ENCODE measurements at places on chromosomes 6 and 20.

DNA sequence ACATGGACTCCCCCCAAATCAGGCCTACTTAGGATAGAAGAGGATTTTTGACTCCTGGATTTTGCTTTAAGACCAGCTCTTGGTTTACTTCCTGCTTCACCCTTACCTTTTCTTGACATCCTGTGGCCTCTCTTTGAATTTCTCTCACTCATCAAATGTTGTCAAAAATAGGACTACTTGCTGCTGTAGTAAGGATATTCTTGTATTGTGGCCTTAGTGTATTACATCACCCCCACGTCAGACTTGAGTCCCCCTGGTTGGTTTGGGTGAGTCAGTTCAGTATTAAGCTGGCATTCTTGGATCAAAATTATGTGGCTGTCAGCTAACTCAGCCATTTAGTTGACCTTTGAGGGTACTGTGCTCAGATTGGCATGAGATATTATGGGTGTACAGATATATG is 1.1 kb downstream of the TPX2 start:
- peaks cover 3% of the 10 kb centered on the region for H3K4me1 ChIP-seq
- H3K4me3 ChIP-seq = no peak overlapping the region
- no peak overlapping the region for H3K27ac ChIP-seq
- peak; percentile 37 for DNase-seq
- H3K36me3 ChIP-seq = peaks cover 17% of the 10 kb centered on the region
- H3K27me3 ChIP-seq = no peaks in the 10 kb centered on the region

GRCh38 chr6:121593011-121593641 is 157.7 kb downstream of the GJA1 start:
- DNase-seq = no peak
- no peak overlapping the region for H3K4me3 ChIP-seq
- H3K27ac ChIP-seq = no peak overlapping the region
- no peaks in the 10 kb centered on the region for H3K36me3 ChIP-seq

DNA sequence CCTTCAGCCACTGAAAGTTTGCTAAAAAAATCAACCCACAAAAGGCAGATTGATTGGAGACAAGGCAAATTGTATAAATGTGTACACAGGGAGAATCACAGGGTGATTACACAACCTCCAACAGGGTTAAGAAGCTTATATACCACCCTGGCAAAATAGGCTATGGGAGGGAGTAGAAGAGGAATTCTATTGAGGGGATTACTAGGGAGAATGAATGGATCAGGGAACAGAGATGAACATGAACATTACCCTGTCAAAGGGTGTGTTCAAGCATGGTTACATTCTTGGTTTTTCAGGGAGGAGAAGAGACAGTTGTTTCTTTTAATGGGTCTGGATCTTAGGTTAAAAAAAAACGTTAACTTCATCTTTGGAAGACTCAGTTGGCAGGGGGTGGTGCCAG is 5.1 kb upstream of the MRS2 start:
- no peak overlapping the region for H3K27ac ChIP-seq
- DNase-seq = no peak
- H3K27me3 ChIP-seq = peaks cover 29% of the 10 kb centered on the region
- no peaks in the 10 kb centered on the region for H3K36me3 ChIP-seq
- no peak overlapping the region for H3K4me3 ChIP-seq

- no peak overlapping the region for H3K4me3 ChIP-seq
- DNase-seq = no peak
- peaks cover 49% of the 10 kb centered on the region for H3K36me3 ChIP-seq
- H3K27ac ChIP-seq = no peak overlapping the region
- peaks cover 23% of the 10 kb centered on the region for H3K4me1 ChIP-seq
- H3K27me3 ChIP-seq = no peaks in the 10 kb centered on the region
Measured at GRCh38 chr6:122454673-122455072, 16.9 kb downstream of the SERINC1 start.

GRCh38 chr6:89122625-89123024 is 4.8 kb upstream of the SRSF12 start:
- no peak overlapping the region for H3K4me3 ChIP-seq
- no peak overlapping the region for H3K27ac ChIP-seq
- H3K4me1 ChIP-seq = no peaks in the 10 kb centered on the region

GRCh38 chr6:3542032-3542640 is 85.3 kb upstream of the SLC22A23 start:
- H3K4me1 ChIP-seq = no peaks in the 10 kb centered on the region
- no peak for DNase-seq
- no peaks in the 10 kb centered on the region for H3K36me3 ChIP-seq
- H3K4me3 ChIP-seq = no peak overlapping the region
- H3K27me3 ChIP-seq = peaks cover 9% of the 10 kb centered on the region

DNA sequence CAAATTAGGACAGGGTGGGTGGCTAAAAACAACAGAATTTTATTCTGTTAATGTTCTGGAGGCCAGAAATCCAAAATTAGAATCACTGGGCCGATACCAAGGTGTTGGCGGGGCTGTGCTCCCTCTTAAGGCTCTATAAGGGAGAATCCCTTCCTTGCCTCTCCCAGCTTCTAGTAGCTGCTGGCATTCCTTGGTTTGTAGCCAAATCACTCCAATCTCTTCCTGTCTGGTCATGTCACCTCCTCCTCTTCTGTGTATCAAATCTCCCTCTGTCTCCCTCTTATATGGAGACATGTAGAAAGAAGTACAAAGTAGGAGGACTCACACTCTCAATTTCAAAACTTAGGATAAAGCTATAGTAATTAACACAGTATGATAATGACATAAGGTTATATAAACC is 102.9 kb upstream of the SIRPA start:
- no peak overlapping the region for H3K4me3 ChIP-seq
- no peak for DNase-seq
- peaks cover 30% of the 10 kb centered on the region for H3K27me3 ChIP-seq
- no peak overlapping the region for H3K27ac ChIP-seq
- H3K4me1 ChIP-seq = no peaks in the 10 kb centered on the region

GRCh38 chr6:113340371-113340770 is 516.8 kb upstream of the MARCKS start:
- no peaks in the 10 kb centered on the region for H3K4me1 ChIP-seq
- H3K27ac ChIP-seq = no peak overlapping the region
- no peaks in the 10 kb centered on the region for H3K27me3 ChIP-seq
- H3K4me3 ChIP-seq = no peak overlapping the region
- H3K36me3 ChIP-seq = no peaks in the 10 kb centered on the region
- no peak for DNase-seq

- H3K36me3 ChIP-seq = no peaks in the 10 kb centered on the region
- H3K4me1 ChIP-seq = no peaks in the 10 kb centered on the region
- no peak for DNase-seq
- no peak overlapping the region for H3K4me3 ChIP-seq
- no peaks in the 10 kb centered on the region for H3K27me3 ChIP-seq
Measured at GRCh38 chr6:35087361-35088280, 53.5 kb downstream of the TCP11 start.

- H3K4me1 ChIP-seq = peaks cover 6% of the 10 kb centered on the region
- peak overlapping the region; percentile 62 for H3K27ac ChIP-seq
- peaks cover 8% of the 10 kb centered on the region for H3K27me3 ChIP-seq
- no peak for DNase-seq
Measured at GRCh38 chr20:63518946-63519667, 1.5 kb upstream of the PPDPF start.

- H3K27me3 ChIP-seq = peaks cover 23% of the 10 kb centered on the region
- H3K4me1 ChIP-seq = peaks cover 4% of the 10 kb centered on the region
- no peaks in the 10 kb centered on the region for H3K36me3 ChIP-seq
- no peak for DNase-seq
- no peak overlapping the region for H3K27ac ChIP-seq
Measured at GRCh38 chr6:43699564-43700186, 12.1 kb upstream of the MRPS18A start.

DNA sequence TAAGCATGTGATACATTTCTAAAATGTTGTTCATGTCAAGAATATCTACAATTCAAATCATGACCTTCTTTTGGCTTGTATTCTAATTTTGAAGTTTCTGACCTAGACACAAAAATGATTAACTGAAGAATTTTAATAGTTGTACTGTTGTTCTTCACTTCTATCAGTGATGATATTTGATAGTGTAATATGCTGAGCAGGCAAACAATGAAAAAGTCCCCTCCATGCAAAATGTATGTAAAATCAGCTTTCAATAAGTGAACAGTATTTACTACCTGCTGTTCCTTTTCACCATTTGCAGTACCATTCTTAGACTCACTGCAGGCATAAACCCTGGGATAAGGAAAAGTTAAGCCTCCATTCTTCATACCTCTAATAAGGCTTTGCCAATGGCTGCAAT is 201.5 kb downstream of the LAMA2 start:
- no peak overlapping the region for H3K27ac ChIP-seq
- H3K4me3 ChIP-seq = no peak overlapping the region
- H3K36me3 ChIP-seq = no peaks in the 10 kb centered on the region
- no peaks in the 10 kb centered on the region for H3K4me1 ChIP-seq
- no peak for DNase-seq

- no peak overlapping the region for H3K27ac ChIP-seq
- no peaks in the 10 kb centered on the region for H3K36me3 ChIP-seq
Measured at GRCh38 chr6:141744971-141745370, 387.8 kb upstream of the GJE1 start.

DNA sequence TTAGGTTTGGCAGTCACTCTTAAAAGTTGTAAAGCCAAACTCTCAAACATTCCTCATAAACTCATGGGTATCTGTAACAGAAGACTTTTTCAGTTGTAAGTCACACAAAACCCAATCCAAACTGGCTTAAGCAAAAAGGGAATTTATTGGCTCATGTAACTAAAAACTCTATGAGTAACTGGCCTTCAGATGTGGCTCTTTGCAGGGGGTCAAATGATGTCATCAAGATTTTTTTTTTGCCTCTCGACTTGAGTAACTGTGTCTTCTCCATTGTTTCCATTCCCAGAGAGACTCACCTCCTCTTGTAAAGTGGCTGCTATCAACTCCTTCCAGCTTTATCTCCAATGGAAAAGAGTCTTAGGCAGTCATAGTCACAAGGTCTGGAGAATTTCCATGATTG is 645.0 kb downstream of the DHX35 start:
- H3K4me3 ChIP-seq = no peak overlapping the region
- H3K4me1 ChIP-seq = no peaks in the 10 kb centered on the region
- DNase-seq = no peak
- H3K27me3 ChIP-seq = no peaks in the 10 kb centered on the region

DNA sequence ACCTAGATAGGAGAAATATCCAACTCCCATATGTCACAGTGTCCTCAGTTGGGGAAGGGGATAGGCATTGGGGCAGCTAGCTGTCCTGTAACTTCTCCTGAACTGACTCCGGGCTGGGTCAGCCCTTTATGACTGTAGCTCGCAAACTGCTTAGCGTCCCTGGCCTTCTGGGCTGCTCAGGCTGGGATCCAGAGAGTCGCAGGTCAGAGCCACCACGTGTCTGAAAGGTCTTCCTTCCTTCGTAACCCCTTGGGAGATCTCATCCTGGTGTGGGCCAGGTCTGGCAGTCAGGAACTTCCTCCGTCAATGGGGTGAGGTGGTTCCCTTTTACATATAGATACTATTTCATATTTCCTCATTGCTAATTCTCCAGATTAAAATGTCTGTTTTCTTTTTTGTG is 28.8 kb upstream of the HINT3 start:
- H3K36me3 ChIP-seq = peaks cover 60% of the 10 kb centered on the region
- no peak overlapping the region for H3K27ac ChIP-seq
- no peak overlapping the region for H3K4me3 ChIP-seq

GRCh38 chr6:3910106-3910663 is 61.0 kb downstream of the FAM50B start:
- H3K27me3 ChIP-seq = peaks cover 70% of the 10 kb centered on the region
- DNase-seq = no peak
- no peak overlapping the region for H3K4me3 ChIP-seq
- no peak overlapping the region for H3K27ac ChIP-seq
- H3K36me3 ChIP-seq = no peaks in the 10 kb centered on the region

DNA sequence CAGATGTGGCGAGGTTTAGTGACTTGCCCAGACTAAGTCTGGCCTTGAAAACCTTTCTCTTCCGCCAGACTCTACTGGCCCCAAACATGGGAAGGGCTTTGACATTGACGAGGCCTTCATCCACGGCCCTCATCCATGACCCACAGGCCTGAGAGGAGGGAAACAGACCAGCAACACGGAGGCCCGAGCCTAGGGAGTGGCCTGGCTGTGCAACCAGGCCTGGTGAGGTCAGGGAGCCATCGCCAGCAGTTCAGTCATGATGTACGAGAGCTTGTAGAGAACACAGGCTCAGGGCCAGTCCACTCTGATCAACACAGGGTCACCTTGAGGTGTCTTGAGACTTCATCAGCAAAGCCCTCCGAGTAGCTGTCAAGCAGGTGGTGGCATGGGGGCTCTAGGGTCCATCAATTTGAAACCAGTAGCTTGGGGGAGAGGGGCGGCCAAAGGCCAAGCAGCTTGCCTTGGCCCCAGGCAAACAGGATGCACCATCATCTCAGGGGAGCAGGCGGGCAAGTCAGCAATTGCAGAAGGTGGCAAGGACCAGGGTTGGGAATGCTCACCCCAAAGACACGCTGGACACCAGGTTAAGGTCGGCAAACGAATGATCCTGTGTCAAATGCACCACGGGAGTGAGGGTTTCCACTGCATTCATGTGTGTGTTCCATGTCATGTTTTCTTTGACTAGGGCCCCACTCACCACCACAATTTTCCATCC is 36.1 kb downstream of the GFOD1 start:
- DNase-seq = no peak
- H3K36me3 ChIP-seq = no peaks in the 10 kb centered on the region
- H3K4me1 ChIP-seq = peaks cover 41% of the 10 kb centered on the region
- no peak overlapping the region for H3K4me3 ChIP-seq

DNA sequence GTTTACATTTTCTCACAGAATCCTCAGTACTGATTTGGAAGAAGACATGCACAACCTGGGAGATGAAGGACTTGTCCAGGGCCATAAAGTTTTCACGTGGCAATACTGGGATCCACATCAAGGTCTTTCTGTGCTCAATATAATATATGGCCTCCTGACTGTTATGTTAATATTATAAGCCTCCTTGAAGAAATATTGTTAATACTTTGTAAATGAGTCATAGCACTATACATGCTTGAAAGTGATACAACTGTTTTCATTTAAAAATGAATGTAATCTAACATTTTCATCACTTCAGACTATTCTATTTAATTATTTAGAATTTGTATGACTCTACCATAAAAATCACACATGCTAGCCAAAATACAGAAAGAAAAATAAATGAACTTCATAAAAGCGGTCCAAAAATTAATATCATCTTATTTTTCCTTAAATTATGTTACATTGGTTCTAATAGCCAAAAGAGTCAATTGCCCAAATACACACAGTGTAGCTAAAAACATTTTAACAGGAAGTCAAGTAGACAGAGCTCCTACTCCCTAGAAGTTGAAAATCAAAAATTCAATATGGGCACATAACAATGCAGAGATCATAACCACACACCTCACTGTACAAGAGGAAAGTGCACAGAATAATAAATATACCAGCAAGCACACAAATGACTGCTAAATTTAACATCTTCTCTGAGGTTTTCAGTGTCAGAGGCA is 188.0 kb upstream of the HDDC2 start:
- no peaks in the 10 kb centered on the region for H3K4me1 ChIP-seq
- DNase-seq = no peak
- no peak overlapping the region for H3K4me3 ChIP-seq
- no peaks in the 10 kb centered on the region for H3K27me3 ChIP-seq

DNA sequence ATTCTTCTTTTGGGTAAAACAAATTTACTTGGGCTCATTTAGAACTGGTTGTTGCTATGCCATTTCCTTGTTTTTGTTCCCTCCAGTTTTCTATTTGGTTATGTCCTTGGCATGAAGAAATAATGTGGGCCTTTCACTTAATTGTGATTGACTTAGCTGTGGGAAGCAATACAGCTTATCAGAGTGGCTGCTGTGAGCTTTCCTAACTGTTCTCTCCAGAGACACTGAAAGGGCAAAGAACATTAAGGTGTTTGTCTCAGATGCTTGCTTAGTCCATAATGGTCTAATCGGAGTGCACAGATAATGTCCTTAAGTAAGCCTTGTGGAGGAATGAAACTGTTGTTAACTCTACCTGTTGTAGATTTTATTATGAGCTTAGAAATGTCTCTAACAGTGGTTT is 56.6 kb downstream of the SH3BGRL2 start:
- no peak for DNase-seq
- no peaks in the 10 kb centered on the region for H3K27me3 ChIP-seq
- H3K4me3 ChIP-seq = no peak overlapping the region
- H3K4me1 ChIP-seq = no peaks in the 10 kb centered on the region

All from T-helper 2 cell treated with Interferon-gamma antibody and Interleukin-4, amounts not matched to agents 5 μg/mL and 100 μg/mL, for 36 hours (primary cell).